ENCODE measurements at places on chromosomes 7 and 10.

GRCh38 chr10:114279289-114279688 is 40.2 kb downstream of the VWA2 start:
- no peak for DNase-seq

GRCh38 chr7:116583653-116584052 is 58.8 kb downstream of the CAV1 start:
- no peak for DNase-seq

- DNase-seq, result no peak
Observed at GRCh38 chr7:158166386-158167340, 421.0 kb downstream of the PTPRN2 start.

DNA sequence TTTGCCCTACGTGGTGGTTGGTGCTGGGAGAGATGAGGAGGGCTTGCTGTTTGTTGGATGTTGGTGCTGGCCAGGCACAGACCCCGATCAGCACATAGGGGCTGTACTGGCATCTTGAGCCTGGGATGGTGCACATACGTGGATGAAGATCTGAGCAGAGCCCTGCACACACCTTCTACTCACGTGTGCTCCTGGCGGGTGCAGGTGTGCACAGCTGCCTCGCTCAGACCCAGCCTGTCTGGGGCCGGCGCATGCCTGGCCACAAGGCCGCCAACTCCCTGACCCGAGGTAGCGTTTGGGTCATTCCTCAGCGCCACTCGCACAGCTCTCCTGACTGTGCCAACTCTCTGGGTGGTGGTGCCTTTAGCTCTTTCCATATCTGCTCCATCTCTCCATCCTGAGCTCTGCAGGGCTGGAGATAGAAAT is 18.6 kb downstream of the PALD1 start:
- DNase-seq, result no peak

- DNase-seq, result no peak
Observed at GRCh38 chr7:68671046-68671445, 927.2 kb upstream of the AUTS2 start.

DNA sequence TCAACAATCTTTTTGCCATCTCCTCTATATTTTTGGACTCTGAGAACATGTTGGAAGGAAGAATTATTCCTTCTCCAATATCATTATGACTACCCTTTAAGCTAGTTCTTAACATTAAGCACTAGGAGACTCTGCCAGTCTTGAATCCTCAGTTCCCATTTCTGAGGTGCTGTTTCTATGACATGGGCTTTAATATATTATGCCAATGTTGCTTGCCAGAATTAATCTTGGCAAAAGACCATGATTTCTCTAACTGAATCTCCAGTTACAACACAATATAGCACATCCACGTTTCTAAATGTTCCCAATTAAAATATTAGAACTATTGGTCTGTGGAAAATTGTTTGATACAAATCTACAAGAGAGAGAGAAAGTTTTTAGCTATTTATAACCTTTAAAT is 250.0 kb downstream of the HGF start:
- no peak for DNase-seq

DNA sequence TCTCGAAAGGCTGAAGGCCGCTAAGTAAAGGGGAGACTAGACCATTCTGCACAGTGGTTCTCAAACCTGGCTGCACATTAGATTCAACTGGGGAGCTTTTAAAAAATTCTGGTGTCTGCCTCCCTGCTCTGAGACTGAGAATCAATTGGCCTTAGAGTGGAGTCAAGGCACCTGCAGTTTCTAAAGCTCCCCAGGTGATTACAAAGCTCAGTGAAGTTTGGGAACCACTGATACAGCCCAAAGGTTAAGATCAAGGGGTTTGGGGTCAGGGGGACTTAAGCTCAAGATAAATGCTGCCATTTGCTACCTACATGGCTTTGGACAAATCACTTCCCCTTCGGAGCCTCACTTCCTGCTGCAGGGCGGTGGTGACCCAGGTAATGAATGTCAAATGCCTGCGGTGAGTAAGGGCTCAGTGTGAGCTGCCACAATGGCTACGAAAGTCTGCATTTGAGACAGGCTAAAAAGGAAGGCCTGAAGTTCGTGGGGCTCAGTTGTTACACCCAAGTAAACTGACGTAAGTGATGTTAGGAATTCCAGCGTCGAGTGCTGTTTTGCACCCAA is 72.3 kb downstream of the TLL2 start:
- DNase-seq, result no peak

DNA sequence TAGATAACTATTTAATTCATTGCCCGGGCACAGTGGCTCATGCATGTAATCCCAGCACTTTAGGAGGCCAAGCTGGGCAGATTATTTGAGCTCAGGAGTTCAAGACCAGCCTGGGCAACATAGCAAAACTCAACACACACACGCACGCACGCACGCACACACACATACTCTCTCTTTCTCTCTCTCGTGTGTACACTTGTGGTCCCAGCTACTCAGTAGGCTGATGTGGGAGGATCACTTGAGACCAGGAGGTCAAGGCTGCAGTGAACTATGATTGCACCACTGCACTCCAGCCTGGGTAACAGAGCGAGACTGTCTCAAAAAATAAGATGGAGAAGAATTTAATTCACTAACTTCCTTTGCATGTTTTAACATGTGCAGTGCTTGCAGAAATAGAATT is 38.1 kb downstream of the PTPN12 start:
- DNase-seq, result no peak

GRCh38 chr7:5679813-5680473 is 101.5 kb downstream of the RNF216 start:
- DNase-seq, result peak; percentile 32

DNA sequence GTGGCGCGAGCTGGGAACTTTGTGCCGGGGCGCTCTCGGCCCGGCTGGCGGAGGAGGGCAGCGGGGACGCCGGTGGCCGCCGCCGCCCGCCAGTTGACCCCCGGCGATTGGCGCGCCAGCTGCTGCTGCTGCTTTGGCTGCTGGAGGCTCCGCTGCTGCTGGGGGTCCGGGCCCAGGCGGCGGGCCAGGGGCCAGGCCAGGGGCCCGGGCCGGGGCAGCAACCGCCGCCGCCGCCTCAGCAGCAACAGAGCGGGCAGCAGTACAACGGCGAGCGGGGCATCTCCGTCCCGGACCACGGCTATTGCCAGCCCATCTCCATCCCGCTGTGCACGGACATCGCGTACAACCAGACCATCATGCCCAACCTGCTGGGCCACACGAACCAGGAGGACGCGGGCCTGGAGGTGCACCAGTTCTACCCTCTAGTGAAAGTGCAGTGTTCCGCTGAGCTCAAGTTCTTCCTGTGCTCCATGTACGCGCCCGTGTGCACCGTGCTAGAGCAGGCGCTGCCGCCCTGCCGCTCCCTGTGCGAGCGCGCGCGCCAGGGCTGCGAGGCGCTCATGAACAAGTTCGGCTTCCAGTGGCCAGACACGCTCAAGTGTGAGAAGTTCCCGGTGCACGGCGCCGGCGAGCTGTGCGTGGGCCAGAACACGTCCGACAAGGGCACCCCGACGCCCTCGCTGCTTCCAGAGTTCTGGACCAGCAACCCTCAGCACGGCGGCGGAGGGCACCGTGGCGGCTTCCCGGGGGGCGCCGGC is 870 bp downstream of the FZD1 start:
- no peak for DNase-seq

DNA sequence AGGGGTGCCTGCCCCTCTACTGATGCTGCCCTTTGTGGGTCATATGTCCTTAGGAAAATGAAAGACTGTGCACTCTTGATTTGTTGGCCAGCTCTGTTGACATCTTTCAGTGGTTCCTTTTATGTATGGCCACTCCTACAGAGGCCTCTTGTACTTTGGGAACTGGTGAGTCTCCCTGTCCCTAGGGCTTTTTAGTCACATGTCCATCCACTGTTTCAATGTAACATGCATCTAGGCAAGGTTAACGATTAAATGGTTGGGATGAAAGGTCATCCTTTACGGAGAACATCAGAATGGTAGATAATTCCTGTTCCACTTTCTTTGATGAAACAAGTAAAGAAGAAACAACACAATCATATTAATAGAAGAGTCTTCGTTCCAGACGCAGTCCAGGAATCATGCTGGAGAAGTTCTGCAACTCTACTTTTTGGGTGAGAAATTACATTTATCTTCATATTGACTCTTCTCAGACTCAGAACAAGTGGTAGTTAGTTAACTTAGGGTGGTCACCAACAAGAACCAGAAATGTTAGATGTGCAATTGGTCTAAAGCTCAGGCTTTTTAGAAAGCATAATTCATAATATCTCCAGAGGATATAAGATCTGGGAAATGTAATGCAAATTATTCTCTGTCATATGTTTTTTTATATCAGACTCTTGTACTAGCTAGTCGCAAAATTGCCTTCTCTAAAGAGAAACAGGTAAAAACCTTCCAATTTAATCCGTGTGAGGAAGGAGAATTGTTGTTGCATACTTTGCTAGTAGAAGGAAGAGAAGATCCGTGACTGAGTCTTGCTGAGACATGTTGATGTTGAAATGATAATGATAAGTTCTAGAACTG is at the start of gene ABCC2:
Gene ABCC2, plus strand, starts transcription at position 194 of the 840 bp plus-strand sequence. Its CDS starts 205 bp downstream, at position 399.
- DNase-seq, result no peak

DNA sequence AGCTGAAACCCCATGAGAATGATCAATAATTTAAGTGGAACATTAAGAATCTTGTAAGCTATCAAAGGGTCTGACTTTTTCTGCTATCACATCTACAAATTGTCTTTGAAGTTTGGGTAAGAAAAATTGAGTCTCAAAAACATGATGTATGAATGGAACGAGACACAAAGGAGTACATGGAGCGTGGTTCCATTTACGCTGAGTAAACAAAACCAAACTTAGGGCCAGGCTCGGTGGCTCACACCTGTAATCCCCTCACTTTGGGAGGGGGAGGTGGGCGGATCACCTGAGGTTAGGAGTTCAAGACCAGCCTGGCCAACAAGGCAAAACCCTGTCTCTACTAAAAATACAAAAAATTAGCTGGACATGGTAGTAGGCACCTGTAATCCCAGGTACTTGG is 24.3 kb downstream of the SMC3 start:
- no peak for DNase-seq

DNA sequence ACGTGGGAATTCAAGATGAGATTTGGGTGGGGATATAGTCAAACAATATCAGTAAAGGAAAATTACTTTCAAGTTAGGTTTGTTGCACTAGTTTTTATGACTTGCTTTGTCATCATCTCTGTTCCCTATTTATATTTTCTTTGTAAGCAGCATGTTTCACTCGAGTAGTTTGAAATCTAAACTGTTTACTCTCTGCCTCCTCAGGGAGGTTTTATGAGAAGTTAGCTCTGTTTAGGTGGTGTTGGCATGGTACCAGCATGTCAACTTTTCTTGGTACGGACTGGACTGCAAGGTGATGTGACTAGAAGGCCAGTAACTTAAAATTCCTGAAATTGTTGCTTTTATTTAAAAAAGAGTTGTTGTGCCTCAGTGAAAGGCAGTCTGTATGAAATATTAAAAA is 59.2 kb upstream of the MTPN start:
- DNase-seq, result no peak

DNA sequence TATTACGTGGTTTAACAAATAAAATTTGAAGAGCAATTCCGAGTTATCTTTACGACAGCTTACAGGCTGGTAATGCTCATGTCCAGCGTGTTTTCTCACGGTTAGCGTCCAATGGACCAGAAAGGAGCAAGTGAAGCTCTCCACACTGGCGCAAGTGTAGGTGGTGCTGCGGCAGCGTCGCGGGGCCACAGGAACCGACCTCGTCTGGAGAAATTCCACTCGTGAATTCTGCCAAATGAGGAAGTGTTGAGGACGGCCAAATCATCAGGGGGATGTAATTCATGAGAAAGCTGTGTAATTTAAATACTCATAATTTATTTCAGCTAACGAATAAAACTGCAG is 350 bp upstream of the ZNF37A start:
- no peak for DNase-seq

GRCh38 chr10:58642916-58643428 is 130.3 kb downstream of the BICC1 start:
- no peak for DNase-seq

DNA sequence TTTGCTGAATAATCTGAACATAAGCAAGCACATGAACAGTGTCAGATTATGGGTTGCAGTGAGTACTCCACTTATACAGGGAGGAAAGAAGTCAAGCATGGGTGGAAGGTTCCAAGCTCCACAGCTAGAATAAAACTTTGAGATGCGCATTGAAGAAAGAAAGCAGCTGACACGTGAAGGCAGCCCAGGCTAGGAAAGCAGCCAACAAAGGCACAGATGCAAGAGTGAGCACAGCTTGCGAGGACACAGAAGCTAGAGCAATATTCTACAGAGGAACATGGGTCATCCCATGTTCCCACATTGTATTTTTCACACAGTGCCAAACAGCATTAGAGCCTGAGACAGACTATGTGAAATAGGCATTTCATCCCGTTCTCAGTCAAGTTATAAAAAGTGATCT is 194.6 kb upstream of the TBX20 start:
- no peak for DNase-seq

GRCh38 chr10:74898201-74898976 is 72.0 kb downstream of the KAT6B start:
- no peak for DNase-seq

DNA sequence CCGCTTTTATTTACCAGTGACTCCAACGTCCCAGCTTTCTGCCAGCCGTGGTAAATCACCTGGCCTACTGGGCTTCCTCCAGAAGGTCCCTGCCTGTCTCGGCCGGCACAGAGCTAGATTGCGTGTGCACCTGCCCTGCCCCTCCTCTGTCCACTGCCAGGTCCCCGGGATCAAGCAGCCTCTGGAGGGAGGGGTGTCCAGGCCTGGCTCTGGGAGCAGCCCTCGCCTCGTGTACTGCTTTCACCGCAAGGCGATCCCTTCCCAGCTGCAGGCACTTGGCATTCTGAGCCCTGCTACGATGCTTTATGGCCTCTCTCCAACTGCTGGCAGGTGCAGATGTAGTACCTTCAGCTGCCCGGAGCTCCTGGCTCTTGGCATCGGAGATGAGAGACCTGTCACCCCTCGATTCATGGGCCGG is 7.4 kb downstream of the SLC29A3 start:
- DNase-seq, result no peak

DNA sequence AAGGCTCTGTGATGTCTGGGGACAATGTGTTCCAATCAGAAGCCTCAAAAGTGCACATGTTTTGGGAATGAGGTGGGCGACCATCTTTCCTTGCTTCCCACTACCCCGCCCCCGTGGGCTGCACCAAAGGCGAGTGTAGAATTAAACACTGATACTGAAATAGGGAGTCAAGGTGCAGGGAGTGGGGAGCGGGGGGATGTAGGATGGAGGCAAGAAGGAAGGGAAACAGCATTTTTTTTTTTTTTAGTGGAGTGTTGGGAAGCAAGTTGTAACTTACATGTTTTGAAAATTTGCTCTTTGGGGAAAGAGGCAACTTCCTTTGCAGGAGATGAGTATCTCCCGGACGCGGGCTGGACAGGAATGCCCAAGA is 484 bp upstream of the DLX5 start:
- no peak for DNase-seq
